Left kidney (tissue), 8 donors: ENCODE measurements at places on chromosomes 1 and 21. TPM values are rescaled to one million over a fixed set of nuclear protein-coding genes. Genes with fewer than 3 reads are reported as not detected.

The PRELP gene
- polyA plus RNA-seq = 1.3 TPM

The PCP4 gene
- 12.9 TPM for polyA plus RNA-seq

The PTPN22 gene
- polyA plus RNA-seq = 0.57 TPM

GRCh38 chr1:203589171-203589570 lies 37.5 kb upstream of the ATP2B4 start:
- DNase-seq = no peak

GRCh38 chr1:41582851-41583657 lies 98.6 kb upstream of the EDN2 start:
- DNase-seq = no peak

- no peak for DNase-seq
Measured at GRCh38 chr1:227124473-227124872, 184.4 kb downstream of the COQ8A start.

- DNase-seq = no peak
Measured at GRCh38 chr21:42956824-42957630, 17.3 kb upstream of the PKNOX1 start.
